GF-D8 (cell line): ENCODE measurements at places on chromosomes 11 and 22.
A peak's percentile ranks its signal among the peaks of the same experiment; 100 is the strongest.

GRCh38 chr22:23065495-23066122, 4.7 kb upstream of the GNAZ start:
- DNase-seq, result no peak

- DNase-seq, result no peak
Measured at GRCh38 chr11:14373941-14374646, 15.1 kb upstream of the RRAS2 start.

DNA sequence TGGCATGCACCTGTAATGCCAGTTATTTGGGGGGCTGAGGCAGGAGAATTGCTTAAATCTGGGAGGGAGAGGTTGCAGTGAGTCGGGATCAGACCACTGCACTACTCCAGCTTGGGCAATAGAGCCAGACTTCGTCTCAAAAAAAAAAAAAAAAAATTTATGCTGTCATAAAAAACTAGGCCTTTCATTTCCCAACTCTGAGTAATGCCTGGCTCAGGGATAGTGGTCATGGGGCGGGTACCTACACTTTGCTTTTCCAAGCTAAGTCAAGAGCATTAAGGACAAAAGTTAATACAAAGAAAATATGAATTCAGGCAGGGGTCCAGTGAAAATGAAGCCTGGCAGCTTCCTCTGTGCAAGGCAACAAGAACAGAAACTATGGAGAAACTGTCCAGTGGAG, 16.3 kb downstream of the CPSF7 start:
- no peak for DNase-seq

GRCh38 chr11:31387379-31387778, 17.7 kb downstream of the DNAJC24 start:
- no peak for DNase-seq

DNA sequence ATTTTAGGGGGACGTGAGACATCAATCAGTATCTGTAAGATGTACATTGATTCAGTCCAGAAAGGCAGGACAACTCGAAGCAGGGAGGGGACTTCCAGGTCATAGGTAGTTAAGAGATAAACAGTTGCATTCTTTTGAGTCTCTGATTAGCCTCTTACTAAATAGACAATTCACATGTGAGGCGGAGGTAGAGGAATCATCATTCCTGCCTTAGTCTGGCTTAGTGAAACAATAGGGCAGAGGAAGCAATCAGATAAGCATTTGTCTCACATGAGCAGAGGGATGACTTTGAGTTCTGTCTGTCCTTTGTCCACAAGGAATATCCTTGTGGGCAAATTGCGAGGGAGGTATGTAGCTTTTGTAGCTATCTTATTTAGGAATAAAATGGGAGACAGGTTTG, 248.3 kb downstream of the DDX10 start:
- no peak for DNase-seq

GRCh38 chr11:46868912-46869311, 22.8 kb upstream of the CKAP5 start:
- DNase-seq, result no peak

DNA sequence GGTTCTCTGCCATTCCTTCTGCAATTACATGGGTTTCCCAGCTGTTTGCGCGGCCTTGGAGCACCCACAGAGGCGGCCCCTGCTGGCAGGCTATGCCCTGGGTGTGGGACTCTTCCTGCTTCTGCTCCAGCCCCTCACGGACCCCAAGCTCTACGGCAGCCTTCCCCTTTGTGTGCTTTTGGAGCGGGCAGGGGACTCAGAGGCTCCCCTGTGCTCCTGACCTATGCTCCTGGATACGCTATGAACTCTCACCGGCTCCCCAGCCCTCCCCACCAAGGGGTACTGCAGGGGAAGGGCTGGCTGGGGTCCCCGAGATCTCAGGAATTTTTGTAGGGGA, 2.6 kb downstream of the RCE1 start:
- no peak for DNase-seq

DNA sequence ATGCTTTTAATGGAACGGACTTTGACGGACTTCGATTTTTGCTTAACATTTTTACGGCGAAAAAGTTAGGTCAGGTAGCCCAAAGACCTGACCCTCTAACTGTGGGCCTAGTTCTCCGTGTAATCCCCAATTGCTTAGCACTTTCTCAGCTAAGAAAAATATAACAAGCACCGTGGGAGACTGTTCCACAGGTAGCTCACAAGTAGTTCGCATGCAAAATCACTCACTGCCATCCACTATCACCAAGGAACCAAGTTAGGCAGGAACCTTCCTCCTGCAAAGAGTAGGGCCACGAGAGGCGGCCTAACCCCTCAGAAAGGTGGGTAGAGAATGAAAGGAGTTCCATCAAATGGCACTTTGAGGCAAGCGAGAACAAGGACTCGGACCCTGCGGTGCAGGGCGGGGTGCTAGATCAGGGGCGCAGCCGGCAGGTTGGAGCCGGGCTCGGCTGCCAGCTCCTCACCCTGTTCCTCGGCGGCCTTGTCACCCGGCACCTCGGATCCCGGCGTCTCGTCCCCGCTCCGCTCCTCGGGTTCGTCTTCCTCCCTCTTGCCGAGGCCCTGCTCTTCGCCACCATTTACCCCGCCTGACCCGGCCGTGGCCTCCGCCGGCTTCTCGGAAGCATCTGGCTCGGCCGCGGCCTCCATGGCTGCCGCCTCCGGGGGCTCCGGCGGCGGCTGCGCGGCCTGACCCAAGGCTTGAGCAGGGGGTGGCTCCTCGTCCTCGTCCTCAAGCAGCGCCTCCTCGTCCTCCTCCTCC, 922 bp downstream of the HNRNPUL2 start:
- DNase-seq, result no peak

DNA sequence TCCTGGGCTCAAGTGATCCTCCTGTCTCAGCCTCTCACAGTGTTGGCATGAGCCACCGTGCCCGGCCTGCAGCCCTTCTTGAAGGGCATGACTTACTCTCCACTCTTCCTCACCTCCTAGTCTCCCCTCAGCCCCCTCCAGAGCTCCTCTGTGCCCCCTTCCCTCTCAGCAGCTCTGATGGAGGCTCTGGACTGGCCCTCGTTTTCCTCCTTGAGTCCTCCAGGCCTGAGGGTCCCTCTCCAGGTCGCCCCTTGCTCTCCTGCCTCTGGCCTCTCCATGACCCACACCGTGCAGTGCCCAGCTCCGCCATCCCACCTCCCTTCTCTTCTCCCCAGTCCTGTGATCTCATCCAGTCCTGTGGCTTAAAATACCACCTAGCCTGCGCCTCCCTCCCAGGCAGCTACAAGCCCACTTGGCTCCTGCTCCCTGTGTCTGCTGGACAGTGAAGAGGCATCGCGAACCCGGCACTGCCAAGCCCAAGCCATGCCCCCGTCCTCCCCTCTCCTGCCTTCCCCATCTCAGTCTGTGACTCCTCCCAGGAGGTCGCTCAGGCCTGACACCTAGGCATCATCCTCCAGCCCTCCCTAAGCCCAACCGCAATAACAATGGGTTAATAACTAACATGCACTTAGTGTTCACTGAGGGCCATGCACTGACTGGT, 11.9 kb downstream of the KCNJ4 start:
- DNase-seq, result no peak

GRCh38 chr11:116300232-116300631, 472.6 kb downstream of the BUD13 start:
- no peak for DNase-seq

DNA sequence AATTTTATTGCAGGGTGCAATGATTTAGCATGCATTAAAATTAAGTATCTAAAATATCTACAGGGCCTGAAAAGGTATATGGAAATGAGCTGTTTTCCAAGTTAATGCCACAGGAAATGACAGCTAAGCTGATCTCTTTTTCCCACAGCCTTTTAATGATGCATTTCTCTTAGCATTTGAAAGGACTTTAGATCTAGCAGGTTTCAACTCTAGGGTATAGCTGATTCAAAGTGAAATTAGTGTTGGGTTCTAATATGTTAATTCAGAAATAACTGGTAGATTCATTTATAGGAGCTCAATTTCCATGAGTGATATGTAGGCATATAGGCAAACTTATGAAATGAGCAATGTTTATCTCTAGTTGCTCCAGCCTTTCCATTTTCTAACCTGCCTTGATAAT, 274.2 kb downstream of the CASP12 start:
- DNase-seq, result no peak

DNA sequence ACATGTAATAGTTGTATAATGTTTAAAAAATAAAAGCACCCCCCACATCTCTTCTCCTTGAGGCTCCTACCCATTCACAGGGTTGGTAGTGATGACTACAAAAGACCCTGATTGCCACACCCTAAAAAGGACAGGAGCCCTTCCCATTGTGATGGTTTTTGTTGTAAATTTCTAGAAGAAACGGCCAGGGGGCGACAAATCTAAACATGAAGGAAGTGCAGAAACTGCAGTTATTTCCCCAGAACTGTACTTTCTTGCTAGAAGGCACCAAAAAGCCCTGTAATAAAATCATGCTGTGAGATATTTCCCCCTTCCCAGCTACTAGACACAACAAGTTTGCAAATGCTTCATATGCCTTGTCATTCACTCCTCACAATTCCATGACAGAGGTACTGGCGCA, 10.8 kb downstream of the PRR5L start:
- DNase-seq, result no peak

DNA sequence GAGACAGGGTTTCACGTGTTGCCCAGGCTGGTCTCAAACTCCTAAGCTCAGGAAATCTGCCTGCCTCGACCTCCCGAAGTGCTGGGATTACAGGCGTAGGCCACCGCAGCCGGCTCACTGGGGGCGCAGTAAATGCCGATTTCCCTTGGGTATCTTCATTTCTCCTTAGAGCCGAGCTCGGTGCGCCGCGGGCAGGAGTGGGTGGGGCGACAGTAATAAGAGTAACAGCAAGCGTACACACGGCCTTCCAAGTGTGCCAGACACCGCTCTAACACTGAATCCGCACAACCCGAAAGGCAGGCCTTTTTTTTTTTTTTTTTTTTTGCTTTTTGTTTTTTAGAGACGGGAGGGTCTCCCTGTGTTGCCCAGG, 500 bp upstream of the ADSL start:
- DNase-seq, result peak; percentile 29

DNA sequence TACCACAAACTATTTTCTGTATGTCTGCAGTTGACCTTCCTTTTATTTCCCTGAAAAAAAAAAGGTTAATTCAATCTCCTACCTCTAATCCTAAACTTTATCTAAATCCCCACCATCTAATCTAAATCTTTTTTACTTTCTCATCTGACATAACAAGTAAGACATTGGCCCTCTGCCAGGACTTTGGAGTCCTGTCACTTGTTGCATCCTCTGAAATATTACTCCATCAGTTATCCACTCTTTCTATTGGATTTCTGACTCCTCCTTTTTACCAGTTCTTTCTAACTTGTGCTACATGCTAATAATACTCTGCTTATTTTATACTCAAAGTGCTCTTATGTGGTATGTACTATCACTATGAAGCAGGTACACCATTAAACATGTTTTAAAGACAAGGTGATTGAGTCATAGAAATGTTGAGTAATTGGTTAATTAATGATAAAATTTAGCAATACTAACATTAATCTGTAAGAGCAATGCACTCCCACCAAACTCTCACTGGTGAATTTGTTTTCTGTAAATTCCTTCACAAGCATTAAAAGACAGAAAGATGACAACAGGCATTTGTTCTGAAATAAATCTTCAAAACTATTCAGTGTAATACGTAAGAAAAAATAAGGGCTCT, 914.2 kb upstream of the RAG2 start:
- no peak for DNase-seq

- no peak for DNase-seq
Measured at GRCh38 chr22:20420157-20420842, 17.3 kb downstream of the SCARF2 start.

GRCh38 chr22:37623075-37624016, 14.7 kb downstream of the GGA1 start:
- no peak for DNase-seq

GRCh38 chr11:117420598-117420997, 92.9 kb downstream of the CEP164 start:
- DNase-seq, result no peak

GRCh38 chr11:75330291-75330690, 21.2 kb downstream of the ARRB1 start:
- no peak for DNase-seq

GRCh38 chr11:2294926-2295290, 6.8 kb downstream of the C11orf21 start:
- DNase-seq, result no peak

- DNase-seq, result no peak
Measured at GRCh38 chr11:34458525-34458924, 19.8 kb downstream of the CAT start.

DNA sequence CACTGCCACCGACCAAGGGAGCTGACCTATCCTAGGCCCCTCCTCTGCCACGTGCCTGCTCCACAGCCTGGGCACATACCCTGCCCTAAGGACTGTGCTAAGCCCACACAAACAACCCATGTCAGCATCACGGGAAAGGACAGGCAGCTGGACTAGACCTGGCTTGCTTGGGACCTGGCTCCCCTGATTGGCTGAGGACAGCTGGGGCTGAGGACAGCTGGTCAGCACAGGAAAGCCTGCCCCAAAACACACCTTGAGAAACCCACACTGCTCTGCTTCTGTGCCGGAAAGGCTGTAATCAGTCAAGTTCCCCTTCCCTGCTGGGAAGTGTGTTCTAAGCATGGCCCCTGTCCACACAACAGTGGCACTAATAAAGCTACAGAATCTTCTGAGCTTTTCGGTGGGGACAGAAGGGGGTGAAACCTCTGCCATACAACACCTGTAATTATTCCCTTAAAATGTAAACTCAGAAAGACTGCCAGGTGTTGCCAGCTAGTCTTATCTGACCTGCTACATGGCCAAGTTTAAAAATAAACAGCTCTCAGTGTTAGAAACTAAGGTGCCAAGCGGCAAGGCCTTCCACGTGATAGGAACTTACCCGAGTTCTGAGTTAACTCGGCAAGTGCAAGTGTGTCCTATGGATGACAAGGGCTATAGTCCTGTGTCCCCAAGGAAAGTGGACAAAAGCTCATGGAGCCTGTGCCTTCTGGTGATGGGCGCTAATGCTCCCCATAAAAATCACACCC, 35.7 kb upstream of the ARFGAP3 start:
- peak; percentile 27 for DNase-seq

DNA sequence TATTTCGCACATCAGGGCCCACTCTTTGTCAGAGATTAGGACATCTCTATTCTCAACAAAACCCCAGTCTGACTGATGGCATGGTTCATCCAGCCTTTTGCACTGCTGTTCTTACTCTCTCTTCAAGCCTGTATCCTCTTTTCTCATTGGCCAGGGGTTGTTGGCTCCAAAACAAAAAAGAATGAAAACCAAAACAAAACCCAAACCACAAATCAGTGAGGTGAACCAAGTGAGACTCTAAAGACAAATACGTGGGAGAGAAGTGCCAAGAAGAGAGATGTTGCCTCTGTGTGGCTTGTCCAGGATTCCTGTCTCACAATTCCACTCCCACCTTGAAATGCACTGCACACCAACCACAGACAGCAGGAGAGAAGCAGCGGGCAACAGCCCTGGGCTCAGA, 278.9 kb upstream of the NARS2 start:
- DNase-seq, result no peak

DNA sequence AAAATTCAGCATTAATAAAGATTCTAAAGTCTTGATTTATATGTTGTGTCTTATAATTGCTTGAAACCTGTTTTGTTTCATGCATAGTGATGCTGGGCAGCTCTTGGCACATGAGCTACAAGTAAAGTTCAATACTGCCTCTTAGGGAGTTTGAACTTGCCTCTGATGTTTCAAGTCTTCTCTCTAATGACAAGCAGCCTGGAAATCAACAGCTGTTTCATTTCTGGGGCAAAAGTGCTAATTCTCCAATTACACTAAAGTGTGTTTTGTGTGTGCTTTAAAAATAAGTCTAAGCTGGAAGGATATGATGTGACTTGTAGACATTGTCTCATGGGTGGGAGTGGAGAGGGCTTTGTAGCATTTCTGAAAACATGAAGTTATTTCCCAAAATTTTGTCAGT, 23.7 kb upstream of the SESN3 start:
- no peak for DNase-seq

- no peak for DNase-seq
Measured at GRCh38 chr22:23121424-23121823, 20.4 kb downstream of the RSPH14 start.

- DNase-seq, result no peak
Measured at GRCh38 chr11:104588970-104589369, 309.3 kb downstream of the CASP12 start.
